ENCODE measurements at places on chromosomes 4 and X. TPM values are rescaled to one million over a fixed set of nuclear protein-coding genes. Genes with fewer than 3 reads are reported as not detected.

Gene PHOX2B
- total RNA-seq: not detected

Gene NSUN7
- not detected for total RNA-seq

Gene CAPN6
- total RNA-seq: not detected

Gene SEPTIN11
- total RNA-seq: 184 TPM

Gene PCYT1B
- 0.40 TPM for total RNA-seq

Gene DOK7
- total RNA-seq: 0.19 TPM

Gene TEC
- 0.37 TPM for total RNA-seq

Gene TRPC5OS
- total RNA-seq: not detected

Gene FRMPD3
- total RNA-seq: not detected

Gene COL25A1
- 0.06 TPM for total RNA-seq

Gene EOLA1
- 14.4 TPM for total RNA-seq

Gene XK
- total RNA-seq: 0.13 TPM

Gene CLDN34
- not detected for total RNA-seq

Gene PRKG2
- 0.56 TPM for total RNA-seq

Gene NAA11
- total RNA-seq: 0.06 TPM

Gene IL3RA
- total RNA-seq: 0.26 TPM

Gene SYN1
- total RNA-seq: 0.40 TPM

Measured in aortic smooth muscle cell (primary cell).